ENCODE measurements at places on chromosomes 3 and 15. TPM values are rescaled to one million over a fixed set of nuclear protein-coding genes. Genes with fewer than 3 reads are reported as not detected.

Gene CCPG1
- 58.8 TPM for total RNA-seq

Gene TMC3
- total RNA-seq = not detected

Gene CLDN18
- not detected for total RNA-seq

Gene LRRC31
- not detected for total RNA-seq

Gene ZNF148
- total RNA-seq = 27.7 TPM

Gene DBR1
- total RNA-seq = 18.5 TPM

Gene TEX55
- total RNA-seq = not detected

Gene SERPINI1
- 1.2 TPM for total RNA-seq

Gene AMIGO3
- total RNA-seq = 0.32 TPM

Gene KLF15
- total RNA-seq = 0.65 TPM

Gene EPHB1
- total RNA-seq = 0.15 TPM

Gene MUC20
- total RNA-seq = not detected

Gene ADAM10
- total RNA-seq = 144 TPM

Gene OIP5
- total RNA-seq = 9.7 TPM

Gene CPB1
- total RNA-seq = not detected

Gene GOLGA8N
- total RNA-seq = 1.6 TPM

Gene GXYLT2
- total RNA-seq = 0.65 TPM

Gene ONECUT1
- not detected for total RNA-seq

Gene ULK3
- 18.2 TPM for total RNA-seq

Gene PLCL2
- total RNA-seq = 6.2 TPM

Gene ATG7
- total RNA-seq = 125 TPM

Gene DLL4
- 218 TPM for total RNA-seq

Gene ZBBX
- under 0.01 TPM for total RNA-seq
